ENCODE measurements at places on chromosomes 4 and X.
A peak's percentile ranks its signal among the peaks of the same experiment; 100 is the strongest.

DNA sequence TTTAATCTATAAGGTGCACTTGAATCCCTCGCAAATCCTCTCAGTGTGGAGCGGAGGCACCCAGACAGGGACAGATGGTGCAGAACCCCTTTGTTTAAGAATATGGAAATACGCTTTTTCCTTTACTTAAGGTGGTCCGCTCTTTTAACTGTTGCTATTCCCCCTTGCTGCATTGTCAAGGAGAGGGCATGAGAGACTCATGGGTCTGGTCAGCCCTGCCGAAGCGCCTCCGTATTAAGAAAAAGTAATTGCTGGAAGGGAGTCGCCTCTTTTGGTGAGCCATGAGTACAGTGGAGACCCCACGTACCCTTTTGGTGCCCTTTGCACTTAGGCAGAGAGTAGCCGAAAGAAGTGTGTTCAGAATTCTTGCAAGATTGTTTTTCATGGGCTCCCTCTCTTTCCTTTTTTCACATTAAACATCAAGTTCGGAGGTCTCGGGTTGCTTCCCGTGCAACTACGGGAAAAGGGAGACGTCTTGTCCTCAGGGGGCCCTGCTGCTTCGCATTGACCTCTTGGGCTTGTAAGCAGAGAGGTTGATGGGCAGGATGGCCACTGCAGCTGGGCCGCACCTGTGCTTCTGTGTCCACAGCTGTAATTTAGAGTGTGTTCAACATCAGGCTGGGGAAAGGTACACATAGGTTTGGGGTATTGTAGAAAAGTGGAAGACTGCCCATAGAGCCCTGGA lies 109.6 kb downstream of the SPRY1 start:
- peak; percentile 14 for DNase-seq

GRCh38 chr4:2962614-2963174 lies 512 bp downstream of the NOP14 start:
- DNase-seq: peak; percentile 68

- no peak for DNase-seq
These were observed 326.4 kb downstream of the DCHS2 start for GRCh38 chr4:154164931-154165839.

GRCh38 chr4:87819281-87819919 lies 13.4 kb upstream of the MEPE start:
- no peak for DNase-seq

- no peak for DNase-seq
These were observed 1159.5 kb downstream of the ADGRL3 start for GRCh38 chr4:62359441-62360155.

- no peak for DNase-seq
These were observed 43.4 kb downstream of the TXK start for GRCh38 chr4:48090621-48091020.

GRCh38 chr4:74947798-74948197 lies 14.9 kb downstream of the PARM1 start:
- DNase-seq: no peak

GRCh38 chrX:148271263-148271662 lies 229.2 kb upstream of the AFF2 start:
- no peak for DNase-seq

DNA sequence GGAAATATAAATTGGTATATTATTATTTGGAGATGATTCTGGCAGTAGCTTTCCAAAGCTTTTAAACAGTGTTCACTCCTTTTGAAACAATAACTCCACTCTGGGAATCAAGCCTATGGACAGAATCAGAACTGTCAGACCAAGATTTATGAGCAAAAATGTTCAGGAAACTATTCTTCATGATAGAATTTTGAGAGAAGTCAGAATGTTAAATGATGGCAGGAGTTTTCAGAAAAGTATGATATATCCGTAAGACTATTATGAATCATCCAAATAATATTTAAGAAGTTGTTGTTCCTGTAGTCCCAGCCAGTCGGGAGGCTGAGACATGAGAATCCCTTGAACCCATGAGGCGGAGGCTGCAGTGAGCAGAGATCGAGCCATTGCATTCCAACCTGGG lies 50.5 kb upstream of the ADGRG2 start:
- DNase-seq: no peak

GRCh38 chrX:57822818-57823217 lies 87.4 kb downstream of the ZXDA start:
- DNase-seq: no peak

- no peak for DNase-seq
These were observed 16.8 kb downstream of the TSPAN7 start for GRCh38 chrX:38578167-38578566.

DNA sequence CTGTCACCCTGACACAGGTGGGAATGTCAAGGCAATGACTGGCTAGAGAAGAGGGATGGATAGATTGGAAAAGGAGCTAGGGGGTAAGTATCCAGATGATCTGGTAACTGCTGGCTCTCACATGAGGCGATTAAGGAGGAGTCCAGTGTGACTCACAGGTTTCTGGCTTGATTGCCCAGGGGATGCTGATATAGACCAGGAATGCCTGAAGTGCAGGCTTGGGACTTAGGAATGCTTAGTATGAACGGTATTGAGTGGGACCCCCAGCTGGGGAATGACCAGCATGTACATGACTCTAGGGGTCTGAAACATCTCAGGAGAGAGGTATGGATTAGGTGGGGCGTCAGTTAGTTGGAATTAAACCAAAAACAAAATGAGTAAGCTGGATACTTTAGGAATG lies 65.8 kb upstream of the PRPS1 start:
- DNase-seq: no peak

DNA sequence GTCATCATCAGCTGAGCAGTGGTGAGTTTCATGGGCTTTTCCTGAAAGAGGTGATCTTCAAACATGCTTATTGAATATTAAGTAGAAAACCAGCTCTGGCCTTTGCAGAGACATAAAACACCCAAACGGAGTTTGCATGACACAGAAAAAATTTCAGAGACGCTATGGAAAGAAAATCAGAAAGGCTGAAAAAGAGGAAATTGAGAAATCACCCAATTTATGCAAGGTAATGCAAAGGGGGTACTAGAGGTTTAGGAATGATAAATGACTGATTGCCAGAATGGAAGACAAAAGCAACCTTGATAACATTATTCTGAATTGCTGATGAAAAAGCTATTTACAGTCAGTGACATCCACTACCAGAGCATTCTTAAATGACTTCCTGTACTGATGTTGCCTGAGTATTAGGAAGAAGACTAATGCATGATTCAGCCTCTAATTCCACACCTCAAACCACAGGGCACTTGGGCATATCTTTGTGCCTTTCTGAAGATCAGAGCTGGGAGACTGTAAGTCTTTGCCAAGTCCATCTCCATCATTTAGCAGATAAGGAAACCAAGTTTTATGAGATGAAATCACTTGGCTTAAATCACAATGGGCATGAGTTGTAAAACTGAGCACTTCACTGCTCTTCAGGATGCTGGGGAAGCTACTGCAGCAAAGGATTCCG lies 565.7 kb downstream of the PPARGC1A start:
- DNase-seq: no peak

GRCh38 chrX:17656035-17656418 lies 81.3 kb upstream of the SCML1 start:
- DNase-seq: peak; percentile 64

- no peak for DNase-seq
These were observed 106.7 kb upstream of the GK2 start for GRCh38 chr4:79514621-79515329.

DNA sequence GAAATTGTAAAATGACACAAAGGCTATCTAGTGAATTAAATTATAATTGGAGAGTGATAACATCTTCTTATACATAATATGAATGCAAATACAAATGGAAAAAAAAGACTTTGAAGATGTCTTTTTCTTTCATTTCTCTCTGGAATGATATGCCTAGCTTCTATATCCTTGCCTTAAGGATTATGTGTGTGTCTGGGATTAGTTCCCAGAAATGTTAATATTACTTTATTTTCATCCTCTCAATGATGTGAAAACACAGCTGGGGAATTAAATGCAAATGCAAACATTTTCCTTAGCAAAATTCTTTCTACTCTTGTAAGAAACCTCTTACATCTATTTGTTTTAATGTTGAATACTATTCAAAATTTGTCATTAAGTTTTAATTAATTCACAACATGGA lies 441.9 kb downstream of the FSTL5 start:
- DNase-seq: no peak

DNA sequence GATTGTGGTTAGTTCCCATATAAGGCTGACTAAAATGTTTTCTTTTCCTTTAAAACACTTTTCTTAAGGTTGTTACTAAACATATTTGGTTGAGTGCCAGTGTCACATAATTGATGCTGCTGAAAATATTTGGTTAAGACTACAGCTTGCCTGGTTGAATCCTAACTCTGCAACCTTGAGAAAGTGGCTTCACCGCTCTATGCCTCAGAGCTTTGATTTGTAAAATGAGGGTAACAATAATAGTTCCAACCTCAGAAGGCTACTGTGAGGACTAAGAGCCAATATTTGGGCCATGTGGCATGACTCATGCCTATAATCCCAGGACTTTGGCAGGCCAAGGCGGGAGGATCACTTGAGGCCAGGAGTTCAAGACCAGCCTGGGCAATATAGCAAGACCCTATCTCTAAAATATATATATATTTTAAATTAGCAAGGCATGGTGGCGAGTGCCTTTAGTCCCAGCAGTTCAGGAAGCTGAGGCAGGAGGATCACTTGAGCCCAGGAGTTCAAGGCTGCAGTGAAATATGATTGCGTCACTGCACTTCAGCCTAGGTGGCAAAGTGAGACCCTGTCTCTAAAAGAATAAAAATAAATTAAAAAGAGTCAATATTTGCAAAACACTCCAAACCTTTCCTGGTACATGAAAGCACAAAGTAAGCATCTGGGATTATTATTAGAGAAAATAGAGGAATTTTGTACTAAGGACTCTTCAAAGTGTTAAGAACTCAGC lies 7.1 kb upstream of the NEIL3 start:
- DNase-seq: no peak

- no peak for DNase-seq
These were observed 25.2 kb downstream of the DDIT4L start for GRCh38 chr4:100164808-100165760.

- DNase-seq: no peak
These were observed 130.6 kb upstream of the ATP6AP2 start for GRCh38 chrX:40449956-40450706.

DNA sequence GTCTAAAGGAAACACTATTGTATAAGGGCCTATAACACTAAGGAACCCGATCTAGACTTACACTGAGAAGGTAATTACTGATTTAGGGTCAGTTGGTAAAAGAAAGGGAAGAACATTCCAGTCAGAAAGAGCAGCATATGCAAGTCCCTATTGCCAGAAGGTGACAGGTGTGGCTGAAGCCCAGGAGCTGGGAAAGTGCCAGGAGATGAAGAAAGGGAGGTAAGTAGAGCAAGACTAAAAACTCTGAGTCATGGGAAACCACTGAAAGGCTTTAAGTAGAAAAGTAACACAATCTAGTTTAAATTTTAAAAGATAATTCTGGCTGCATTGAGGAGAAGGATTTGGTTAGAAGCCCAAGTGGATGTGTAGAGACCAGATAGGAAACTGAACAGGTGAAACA lies 77.7 kb upstream of the INTU start:
- DNase-seq: no peak

DNA sequence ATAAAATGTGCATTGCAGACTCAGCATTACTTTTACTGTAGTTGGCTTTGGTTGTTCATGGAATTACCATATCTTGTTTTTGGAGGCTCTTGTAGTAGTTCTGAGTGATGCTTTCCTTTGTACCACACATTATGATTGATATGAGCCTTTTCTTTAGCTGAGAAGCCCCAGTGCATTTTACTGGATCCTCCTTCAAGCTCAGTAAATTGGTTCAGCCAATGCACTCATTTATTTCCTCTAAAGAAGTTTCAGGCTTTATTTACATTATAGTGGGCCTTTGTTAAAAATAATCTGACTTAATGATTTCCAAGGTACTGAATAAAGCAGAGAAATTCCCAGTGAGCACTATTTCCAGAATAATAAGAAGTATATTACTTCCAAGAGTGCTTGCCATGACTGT lies 21.8 kb downstream of the UPRT start:
- DNase-seq: no peak

DNA sequence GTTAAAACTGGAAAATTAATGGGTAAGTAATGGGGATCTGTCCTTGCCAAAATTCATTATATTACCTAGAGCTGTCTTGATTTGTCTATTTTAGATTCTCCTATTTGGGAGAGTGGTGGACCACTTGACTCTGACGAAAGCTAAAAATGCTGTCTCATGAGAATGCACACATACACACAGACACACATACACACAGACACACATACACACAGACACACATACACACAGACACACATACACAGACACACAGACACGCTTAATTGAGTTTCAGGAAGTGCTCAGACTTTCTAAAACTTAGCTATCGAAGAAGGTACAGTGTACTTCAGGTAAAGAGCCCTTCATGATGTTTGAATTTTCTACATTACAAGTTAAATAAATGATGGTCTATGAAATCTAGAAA lies 279.5 kb downstream of the ANKRD50 start:
- DNase-seq: no peak

- no peak for DNase-seq
These were observed 36.7 kb upstream of the TMEM164 start for GRCh38 chrX:109966246-109966645.

- no peak for DNase-seq
These were observed 115.7 kb upstream of the FAM9B start for GRCh38 chrX:9149501-9150245.

DNA sequence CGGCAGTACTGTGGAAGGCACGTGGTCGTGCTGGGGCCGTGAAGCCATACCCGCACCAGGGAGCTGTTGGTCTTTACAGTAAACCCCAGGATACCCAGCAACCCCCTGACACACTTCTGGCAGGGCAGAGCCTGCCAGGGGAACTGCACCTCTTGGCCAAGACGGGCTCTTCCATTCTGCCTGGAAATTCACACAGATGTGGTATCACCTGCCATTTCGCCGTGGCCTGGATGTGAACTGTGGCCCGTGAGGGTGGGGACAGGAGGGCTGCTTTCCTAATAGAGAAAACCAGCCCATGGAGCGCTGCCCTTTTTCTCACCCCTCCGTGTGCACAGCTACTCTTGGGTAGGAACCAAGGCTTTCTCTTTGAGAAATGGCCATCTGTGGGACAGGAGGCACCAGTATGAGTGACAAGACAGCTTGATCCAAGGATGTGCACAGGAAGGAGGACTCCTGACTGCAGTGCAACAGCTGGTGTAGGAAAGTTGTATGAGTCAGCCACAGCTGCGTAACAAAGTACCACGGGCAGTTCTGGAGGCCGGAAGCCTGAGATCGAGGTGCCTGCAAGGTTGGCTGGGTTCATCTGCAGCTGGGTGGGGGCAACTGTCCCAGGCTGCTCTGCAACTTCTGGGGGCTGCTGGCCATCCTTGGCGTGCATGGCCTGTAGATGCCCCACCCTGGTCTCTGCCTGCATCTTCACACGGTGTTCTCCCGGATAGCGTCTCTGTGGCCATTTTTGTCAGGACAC lies 95.7 kb downstream of the PSAPL1 start:
- DNase-seq: no peak

- DNase-seq: no peak
These were observed 180.6 kb upstream of the NUDT6 start for GRCh38 chr4:123102897-123103471.

Data from nephron progenitor cell (in vitro differentiated cells).